Stimulated activated CD8-positive, alpha-beta memory T cell treated with anti-CD3 and anti-CD28 coated beads, Interleukin-7, amount 100 ng/mL, for 1 hour (primary cell): ENCODE measurements at places on chromosomes 6 and 20.

DNA sequence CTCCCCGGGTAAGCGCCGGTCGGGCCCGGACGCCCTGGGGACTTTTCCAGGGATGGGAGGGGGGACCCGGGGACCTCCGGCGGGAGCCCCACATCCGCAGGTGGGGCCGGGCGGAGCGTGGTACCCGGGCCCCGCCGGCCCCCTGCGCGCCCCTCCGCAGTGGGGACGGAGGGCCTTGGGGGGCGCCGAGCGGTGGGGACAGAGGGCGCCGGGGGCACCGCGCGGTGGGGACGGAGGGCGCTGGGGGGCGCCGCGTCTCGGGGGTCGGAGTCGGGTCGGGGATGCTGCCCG, 270 bp downstream of the PLEKHG1 start:
- DNase-seq: no peak

DNA sequence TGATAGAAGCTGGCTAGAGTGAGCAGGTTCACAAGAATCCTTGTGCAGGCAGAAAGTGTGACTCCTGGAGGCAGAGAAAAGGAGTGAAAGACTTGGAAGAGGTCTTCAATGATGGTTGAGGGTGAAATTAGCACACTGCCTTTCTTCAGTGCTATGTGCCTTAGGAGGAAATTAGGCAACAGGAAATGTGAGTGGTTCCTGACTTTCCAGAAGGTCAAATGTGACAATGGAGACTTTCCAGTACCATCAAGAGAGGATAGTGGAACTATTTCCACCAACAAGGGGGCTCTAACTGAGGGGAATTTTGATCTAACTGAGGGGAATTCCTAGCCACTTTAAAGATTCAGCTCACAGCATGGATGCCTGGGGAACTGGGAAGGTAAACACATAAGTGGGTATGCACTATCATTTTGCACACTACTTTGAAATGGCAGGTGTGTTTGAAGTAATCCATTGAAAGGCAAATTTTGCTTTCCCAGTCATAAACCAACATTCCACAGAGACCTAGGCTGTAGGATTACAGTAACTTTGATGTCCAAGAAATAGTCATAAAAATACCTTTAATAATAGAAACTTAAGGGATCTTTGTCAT, 90.0 kb downstream of the PERP start:
- no peak for DNase-seq

DNA sequence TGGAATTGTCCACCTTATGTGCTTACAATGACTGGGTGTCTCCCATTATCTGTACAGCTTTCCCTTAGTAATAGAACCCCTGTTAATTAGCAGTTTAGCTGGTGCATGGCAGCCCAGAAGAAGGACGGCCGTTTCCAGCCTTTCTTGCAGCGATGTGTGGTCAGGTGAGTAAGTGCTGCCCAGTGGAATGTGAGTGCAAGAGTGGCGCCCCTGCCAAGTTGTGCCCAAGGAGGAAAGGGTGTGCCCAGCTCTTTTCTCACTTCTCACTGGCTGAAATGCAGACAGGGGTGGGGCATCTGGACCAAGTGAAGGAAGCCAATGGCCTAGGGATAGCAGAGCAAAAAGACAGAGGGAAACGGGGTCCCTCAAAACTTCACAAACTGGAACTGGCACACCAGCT, 296.8 kb downstream of the PREX1 start:
- DNase-seq: no peak

- DNase-seq: no peak
Measured at GRCh38 chr20:6006603-6006949, 47.3 kb downstream of the LRRN4 start.

DNA sequence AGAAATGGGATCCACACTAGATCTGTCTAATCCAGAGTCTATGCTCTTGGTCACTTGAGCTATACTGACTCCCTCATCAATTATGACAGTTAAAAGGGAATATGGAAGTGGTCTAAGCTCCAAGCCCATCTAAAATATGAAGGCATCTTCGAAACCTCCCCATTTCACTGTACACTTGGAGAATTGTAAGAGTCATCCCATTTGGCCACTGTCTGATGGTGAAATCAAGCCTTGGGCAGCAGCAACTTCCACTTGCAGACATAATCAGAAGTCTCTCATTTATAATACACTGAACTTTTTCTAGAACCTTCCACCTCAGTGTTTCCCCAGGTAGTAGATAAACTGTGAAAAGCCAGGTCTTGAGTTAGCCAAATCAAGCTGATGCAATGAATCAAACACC, 26.3 kb upstream of the UBR2 start:
- DNase-seq: no peak

DNA sequence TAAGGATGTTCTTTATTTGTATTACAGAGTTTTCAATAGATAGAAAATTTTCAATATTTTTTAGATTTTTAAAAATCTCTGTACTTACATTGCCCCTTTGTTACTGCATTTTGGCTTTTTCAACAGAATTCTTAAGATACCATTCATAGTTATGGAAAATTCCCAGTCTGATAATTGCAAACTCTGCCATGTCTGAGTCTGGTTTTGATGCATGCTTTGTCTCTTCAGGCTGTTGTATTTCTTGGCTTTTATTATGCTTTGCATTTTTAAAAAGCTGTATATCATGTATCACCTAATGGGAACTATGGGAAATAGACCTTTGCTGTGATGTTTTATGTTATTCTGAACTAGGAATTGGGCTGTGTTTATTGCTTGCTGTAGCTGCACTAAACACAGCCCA, 898.9 kb upstream of the ADGRB3 start:
- no peak for DNase-seq

DNA sequence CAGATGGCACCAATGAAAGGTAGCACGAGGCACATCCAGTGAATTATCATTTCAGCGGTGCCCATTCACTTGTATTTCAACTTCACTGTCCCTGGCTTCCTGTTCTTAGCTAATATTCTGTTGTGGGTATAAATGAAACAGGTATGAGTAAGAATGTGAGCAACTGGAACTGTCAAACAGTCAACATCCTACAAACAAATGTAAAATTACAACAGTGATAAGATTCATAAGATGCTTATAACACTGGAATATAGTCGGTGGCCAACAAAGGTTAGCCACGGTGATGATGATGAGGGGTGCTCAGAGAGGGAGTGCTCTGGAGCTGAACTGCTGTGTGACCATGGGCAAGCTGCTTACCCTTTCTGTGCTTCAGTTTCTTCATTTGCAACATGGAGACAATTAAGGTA, 74.9 kb upstream of the TOX2 start:
- no peak for DNase-seq

- no peak for DNase-seq
Measured at GRCh38 chr6:39057251-39058155, 8.9 kb downstream of the GLP1R start.

DNA sequence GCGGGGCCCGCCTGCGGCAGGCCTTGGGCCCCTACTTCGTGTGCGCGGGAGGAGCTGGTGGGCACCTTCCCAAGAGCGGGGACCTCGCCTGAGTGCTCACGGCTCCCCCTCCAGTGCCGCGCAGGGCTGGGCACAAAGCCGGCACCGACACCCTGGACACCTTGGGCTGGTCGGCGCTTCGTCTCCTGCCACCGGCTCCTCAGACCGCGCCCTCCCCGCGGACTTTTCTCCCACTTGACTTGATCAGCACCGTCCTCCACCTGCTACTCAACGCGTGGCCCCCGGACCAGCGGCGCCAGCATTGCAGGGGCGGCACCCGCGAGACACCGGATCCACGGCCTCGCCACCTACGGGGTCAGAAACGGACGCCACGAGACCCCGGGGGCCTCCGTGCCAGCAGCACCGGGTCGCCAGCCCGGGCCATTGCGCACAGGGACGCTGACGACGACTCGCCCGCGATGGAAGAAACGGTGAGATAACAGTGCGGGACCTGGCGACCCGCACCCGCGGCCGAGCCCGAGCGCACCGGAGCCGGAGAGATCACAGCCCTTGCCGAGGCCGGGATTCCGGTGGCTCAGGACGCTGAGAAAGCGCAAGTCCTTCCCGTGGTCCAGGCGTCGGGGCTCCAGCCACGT, 154.2 kb downstream of the DLL1 start:
- DNase-seq: no peak

DNA sequence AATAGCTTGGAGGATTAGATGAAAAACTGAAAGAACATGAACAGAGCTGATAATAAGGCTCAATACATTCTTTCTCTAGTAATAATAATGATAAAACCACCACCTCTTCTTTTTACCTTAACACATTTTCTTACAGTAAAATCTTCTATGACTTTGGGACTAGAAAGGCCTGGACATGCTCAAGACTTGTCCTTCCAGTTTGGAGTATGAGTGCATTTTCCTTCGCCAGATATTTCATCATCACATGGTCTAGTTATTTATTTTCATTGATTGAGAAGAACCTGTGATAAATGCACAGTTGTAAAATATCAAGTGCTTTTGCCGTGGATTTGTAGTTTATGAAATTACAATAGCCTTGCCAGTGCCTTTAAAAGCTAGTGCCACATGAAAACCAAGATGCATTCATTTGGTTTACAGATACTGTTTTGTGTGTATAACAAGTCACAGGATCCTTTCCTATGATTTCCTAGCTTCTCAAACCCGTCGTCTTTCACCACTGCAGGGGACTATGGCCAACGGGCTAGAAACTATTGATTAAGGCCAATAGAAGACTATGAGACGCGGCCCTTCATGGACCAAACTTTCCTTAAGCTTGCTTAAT, 200.2 kb upstream of the ZNF217 start:
- no peak for DNase-seq

DNA sequence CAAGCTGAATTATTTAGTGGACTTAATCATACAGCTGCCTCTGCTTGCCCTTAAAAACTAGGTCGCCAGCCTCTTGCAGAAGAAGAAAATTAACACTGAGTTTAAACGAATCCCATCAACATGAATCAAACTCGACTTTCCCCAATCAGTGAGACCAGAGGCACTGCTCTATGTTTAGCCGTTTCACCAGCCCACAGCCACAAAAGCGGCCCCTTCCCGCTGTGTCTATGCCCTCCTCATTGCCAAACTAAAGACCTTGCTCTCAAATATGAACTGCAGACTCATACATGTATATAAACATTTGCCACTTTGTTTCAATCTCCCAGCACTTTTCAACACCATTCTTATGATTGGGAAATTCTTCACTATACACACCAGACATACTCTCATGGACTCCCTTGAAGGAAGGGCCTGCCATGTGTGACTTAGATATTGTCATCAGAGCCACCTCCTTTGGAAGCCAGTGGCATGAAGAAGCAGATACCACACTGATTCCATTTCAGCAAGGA, 105.8 kb upstream of the ADGRF1 start:
- DNase-seq: no peak

DNA sequence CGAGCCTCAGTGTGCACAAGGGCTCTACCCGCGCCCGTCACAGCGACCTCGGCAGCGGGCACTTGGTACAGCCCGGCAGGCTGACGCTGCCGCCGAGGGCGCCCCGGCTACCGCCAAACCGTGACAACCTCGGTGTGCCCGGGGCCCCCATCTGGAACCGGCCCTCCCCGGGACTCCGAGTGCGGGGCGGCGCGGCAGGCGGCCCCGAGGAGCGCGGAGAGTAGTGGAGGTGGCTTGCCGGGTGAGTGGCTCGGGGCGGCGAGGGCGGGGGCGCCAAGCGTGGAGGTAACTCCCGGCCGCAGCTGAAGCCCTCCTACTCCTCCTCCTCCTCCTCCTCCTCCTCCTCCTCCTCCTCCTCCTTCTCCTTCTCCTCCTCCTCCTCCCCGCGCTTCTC, at the start of gene ISM1:
TSS of gene ISM1 (plus strand) at position 371 of the 394 bp plus-strand sequence. CDS start 503 bp downstream, outside the sequence.
- DNase-seq: no peak

GRCh38 chr20:23063581-23063980, 14.1 kb upstream of the THBD start:
- no peak for DNase-seq

- peak; percentile 49 for DNase-seq
Measured at GRCh38 chr6:137389150-137389704, 105.0 kb downstream of the OLIG3 start.

- no peak for DNase-seq
Measured at GRCh38 chr20:36349384-36350170, 43.4 kb downstream of the DLGAP4 start.

DNA sequence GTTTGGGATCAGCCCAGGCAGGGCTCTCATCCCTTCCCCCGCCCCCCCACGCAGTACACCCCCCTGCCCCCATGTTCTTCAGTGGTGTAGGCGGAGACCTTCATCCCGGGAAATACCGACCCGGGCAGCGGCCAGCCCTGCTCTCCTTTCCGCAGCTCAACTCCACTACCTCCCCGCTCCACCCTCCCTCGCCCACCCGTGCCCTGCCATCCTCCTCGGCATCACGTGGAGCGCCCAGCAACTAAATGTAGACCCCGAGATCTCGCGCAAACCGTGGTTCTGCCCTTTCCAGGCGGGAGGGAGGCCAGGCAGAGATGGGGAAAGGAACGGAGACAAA, 1932.2 kb upstream of the DEFB115 start:
- DNase-seq: no peak

GRCh38 chr20:32325706-32326503, 32.2 kb upstream of the ASXL1 start:
- no peak for DNase-seq

GRCh38 chr6:129542705-129543104, 167.3 kb downstream of the ARHGAP18 start:
- no peak for DNase-seq

- DNase-seq: no peak
Measured at GRCh38 chr6:41273714-41274113, 12.8 kb downstream of the TREM1 start.
